Tibial artery (tissue), 4 donors: ENCODE measurements at places on chromosomes 12 and 14.

DNA sequence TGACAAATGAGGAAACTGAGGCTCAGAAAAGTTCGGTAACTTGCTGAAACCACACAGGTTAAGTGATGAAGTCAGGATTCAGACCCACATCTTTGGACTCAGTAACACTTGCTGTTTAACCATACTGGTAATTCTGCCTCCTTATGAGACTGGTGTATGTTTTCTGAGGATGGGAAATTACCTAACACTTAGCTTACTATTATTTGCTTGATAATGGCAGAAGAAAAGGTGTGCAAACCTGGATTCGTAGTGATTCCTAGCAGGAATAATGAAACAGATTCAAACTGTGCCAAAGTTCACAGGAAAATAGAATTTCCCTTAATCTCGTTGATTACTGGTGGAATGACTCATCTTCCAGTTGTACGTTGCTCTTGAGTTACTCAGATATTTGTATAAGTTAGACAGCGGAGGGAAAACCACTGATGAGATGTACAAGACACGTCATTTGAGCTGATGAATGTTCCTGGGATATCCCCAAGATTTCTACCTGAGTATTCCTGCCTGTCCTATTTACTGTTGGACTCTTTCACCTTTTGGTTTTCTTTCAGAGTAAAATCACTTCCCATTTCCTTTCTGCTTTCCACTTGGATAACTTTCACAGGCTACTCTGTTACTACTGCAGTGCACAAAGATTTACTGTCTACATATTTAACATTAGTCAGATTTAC, 37.5 kb downstream of the PRORP start:
- DNase-seq, result no peak

- peak; percentile 93 for DNase-seq
These were observed 1.8 kb upstream of the RHOF start for GRCh38 chr12:121795034-121795968.

GRCh38 chr14:31949709-31950108, 127.4 kb upstream of the ARHGAP5 start:
- DNase-seq, result no peak

- no peak for DNase-seq
These were observed 26.0 kb downstream of the ITPK1 start for GRCh38 chr14:93089521-93090269.

- DNase-seq, result peak; percentile 75
These were observed 58.2 kb upstream of the BEGAIN start for GRCh38 chr14:100645196-100645981.

GRCh38 chr12:117679776-117680175, 289.0 kb downstream of the KSR2 start:
- DNase-seq, result no peak

- no peak for DNase-seq
These were observed 27.1 kb upstream of the FAM222A start for GRCh38 chr12:109686523-109686922.

DNA sequence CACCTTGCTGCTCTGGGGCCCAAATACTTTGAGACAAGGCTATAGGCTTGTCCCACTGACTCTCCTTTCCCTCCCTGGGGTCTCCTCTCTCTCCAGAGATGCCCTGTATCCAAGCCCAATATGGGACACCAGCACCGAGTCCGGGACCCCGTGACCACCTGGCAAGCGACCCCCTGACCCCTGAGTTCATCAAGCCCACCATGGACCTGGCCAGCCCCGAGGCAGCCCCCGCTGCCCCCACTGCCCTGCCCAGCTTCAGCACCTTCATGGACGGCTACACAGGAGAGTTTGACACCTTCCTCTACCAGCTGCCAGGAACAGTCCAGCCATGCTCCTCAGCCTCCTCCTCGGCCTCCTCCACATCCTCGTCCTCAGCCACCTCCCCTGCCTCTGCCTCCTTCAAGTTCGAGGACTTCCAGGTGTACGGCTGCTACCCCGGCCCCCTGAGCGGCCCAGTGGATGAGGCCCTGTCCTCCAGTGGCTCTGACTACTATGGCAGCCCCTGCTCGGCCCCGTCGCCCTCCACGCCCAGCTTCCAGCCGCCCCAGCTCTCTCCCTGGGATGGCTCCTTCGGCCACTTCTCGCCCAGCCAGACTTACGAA, 3.1 kb downstream of the NR4A1 start:
- no peak for DNase-seq

GRCh38 chr12:79203058-79203647, 338.6 kb downstream of the SYT1 start:
- DNase-seq, result no peak
